ENCODE measurements at places on chromosomes 7 and 10.
A peak's percentile ranks its signal among the peaks of the same experiment; 100 is the strongest.

- no peak for DNase-seq
Observed at GRCh38 chr7:129775695-129776361, 164.3 kb downstream of the NRF1 start.

DNA sequence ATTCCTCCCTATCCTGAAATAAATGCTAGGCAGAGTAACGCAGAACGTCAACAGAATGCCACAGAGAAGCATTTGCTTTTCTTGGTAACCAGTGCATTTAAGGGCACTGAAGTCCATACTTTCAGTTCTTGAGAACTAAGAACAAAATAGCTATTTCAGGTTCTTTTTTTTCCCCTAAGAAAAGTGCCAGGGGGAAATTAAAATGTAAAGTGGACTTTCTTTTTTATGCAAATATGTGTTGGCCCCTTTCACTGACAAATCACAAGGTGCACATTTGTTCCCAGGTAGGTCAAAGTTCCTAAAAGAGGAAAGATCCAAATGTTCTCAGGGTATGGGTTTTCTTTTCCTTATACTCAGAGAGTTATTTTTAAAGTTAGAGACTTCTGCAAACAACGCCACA is 151.5 kb downstream of the HPSE2 start:
- DNase-seq, result no peak

DNA sequence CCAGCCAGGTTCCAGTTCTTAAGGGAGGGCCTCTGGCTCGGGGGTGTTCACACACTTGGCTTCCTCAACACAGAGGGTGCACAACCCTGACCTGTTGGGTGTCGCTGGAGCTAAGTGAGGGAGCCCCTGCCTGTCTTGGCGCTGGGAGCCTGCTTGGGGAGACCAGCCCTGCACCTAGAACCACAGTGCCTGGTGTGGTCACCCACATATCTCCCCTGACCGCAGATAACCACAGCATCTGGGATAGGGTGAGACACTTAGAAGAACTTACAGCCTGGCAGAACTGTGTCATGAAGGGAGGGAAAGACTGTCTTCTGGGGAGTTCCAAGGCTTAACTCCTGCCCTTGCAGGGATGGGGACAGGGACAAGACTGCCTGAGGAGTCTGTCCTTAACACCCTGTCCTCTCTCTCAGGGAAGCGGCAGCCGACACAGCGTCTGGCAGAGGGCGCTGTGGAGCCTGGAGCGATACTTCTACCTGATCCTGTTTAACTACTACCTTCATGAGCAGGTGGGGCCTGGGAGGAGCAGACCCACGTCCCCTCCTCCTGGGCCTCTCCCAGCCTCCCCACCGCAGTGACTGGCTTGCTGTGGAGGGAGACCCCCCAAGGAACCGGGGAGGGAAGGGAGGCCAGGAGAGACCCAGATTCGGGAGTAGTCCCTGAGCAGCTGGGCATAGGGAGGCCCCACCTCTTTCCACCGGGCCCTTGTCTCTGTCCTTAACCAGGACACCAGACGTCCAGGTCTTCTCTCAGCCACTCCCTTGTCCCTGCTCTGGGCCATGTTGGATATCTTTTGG is 59.0 kb downstream of the PALD1 start:
- DNase-seq, result no peak

- DNase-seq, result no peak
Observed at GRCh38 chr7:150665089-150665748, 20.3 kb upstream of the GIMAP2 start.

GRCh38 chr7:10471280-10472058 is 502.2 kb upstream of the PHF14 start:
- no peak for DNase-seq

DNA sequence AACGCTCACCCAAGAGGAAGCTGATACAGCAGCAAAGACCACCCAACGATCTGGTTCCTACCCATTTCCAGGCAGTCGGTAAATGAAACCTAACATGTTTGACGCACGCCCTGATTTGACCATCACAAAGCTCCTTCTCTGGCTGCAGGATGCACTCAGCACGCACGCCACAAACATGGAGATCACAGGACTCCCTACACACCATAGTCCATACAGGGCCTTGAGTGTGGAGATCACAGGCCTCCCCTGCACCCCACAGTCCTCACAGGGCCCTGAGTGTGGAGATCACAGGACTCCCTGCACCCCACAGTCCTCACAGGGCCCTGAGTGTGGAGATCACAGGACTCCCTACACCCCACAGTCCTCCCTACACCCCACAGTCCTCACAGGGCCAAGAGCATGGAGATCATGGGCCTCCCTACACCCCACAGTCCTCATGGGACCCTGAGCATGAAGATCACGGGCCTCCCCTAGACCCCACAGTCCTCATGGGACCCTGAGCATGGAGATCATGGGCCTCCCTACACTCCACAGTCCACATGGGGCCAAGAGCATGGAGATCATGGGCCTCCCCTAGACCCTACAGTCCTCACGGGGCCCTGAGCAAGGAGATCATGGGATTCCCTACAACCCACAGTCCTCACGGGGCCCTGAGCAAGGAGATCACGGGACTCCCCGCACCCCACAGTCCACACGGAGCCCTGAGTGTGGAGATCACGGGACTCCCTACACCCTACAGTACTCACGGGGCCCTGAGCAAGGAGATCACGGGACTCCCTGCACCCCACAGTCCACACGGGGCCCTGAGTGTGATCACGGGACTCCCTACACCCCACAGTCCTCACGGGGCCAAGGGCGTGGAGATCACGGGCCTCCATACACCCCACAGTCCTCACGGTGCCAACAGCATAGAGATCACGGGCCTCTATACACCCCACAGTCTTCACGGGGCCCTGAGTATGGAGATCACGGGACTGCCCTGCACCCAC is 409.2 kb downstream of the DNAJB6 start:
- no peak for DNase-seq

- no peak for DNase-seq
Observed at GRCh38 chr7:40571796-40572195, 437.0 kb downstream of the SUGCT start.

GRCh38 chr7:26694141-26694540 is 170.2 kb downstream of the SKAP2 start:
- DNase-seq, result no peak

DNA sequence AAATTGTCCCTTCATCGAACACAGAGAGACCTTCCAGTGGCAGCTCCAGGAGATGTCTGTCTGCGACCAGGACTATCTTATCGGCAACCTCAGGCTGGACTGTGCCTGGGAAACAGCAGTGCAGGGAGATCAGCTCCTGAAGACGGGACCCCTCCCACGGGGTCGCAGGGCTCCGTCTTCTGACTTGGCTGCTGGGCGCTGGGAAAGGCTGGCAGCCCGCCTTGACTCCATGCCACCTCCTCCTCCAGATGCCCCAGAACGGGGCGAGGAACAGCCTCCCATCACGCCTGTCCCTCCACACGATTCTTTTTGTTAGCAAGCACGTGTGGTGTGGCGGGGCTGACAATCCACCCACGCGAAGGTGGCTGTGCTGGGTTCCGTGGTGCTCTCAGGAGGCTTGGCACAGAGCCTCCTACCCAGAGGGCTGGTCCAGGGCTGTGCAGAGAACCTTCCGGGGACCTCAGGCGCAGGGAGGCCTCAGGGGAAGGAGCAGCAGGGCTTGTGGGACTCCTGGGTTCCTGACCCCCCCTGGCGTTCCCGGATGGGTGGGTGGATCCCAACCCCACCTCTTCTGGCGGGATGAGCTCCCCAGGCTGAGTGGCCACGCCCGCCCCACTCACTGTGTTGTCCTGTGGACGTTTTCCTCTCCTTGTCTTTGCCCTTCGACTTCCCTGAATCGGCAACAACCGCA is 47.6 kb upstream of the NKX6-2 start:
- DNase-seq, result no peak

DNA sequence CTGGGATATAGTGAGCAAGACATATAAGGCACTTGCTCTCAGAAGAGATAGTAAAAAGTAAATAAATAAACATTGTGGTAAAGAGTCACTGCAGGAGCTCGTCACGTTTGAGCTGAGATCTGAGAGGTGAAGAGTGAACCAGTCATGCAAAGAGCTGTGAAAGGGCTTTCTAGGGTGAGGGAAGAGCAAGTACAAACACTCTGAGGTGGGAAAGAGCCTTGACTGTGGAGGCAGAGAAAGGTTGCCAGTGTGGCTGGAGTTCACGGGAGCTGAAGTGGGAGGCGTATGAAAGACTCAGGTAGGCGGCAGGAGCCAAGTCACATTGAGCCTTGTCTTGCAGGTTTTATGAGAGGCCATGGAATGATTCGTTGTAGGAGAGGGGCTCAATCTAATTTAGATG is 141.0 kb downstream of the C1GALT1 start:
- no peak for DNase-seq

GRCh38 chr7:42014625-42015618 is 222.1 kb downstream of the GLI3 start:
- peak; percentile 7 for DNase-seq

DNA sequence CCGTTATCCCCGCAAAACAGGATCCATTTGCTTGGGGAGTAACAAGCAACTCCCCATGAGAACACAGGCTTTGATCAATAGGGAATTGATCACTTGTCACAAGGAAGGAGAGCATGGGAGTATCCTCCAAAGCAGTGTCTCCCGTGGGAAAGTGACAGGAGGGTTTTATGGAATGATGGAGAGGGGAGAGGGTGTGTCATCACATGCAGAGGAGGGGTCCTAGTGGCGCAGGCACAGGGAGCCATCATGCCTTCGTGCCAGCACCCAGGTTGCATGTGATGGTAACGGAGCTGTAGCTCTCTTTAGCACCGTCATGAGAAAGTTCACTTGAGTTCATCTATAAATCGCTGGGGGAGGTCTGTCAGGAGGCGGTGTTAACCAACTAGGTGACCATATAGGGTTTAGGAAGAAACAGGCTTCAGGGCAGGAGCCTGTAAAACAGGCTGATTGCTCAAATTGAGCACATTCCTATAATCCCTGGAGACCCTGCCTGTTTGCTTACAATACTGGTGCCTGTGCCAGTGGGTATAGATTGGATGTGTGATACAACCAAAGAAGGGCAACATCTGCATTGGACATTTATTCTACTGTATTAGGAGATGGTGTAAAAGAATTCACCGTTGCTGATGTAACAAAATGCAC is 428.5 kb downstream of the GALNT17 start:
- DNase-seq, result no peak

DNA sequence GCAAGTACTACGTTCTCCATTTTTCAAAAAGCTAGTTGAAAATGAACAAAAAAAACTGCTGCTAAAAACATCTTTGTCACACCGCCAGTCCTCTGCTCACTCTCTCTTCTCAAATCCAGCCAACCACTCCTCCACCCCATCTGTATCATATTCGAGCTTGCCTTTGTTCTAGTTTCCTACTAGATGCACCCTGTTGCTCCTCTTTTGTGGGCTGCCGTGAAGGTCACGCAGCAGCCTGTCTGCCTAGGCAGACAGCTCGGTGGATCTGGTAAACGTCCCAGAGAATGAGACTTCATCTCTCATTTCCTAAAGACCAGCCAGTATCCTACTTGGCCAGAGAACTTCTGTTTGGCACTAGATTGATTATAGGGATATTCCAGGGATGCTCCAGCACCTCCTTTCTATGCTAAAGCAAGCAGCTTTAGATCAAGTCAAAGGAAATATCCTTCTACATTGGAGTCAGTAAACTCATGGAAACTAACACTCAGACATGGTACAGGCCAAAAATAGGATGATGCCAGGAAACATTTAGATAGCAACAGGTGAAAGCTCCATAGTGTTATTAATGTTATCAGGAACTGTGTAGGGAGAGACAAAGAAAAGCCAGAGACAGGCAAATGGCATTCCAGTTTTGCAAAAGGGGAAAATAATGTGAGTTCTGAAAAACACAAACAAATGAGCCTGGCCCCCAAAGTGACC is 8.7 kb upstream of the PLXNA4 start:
- no peak for DNase-seq

DNA sequence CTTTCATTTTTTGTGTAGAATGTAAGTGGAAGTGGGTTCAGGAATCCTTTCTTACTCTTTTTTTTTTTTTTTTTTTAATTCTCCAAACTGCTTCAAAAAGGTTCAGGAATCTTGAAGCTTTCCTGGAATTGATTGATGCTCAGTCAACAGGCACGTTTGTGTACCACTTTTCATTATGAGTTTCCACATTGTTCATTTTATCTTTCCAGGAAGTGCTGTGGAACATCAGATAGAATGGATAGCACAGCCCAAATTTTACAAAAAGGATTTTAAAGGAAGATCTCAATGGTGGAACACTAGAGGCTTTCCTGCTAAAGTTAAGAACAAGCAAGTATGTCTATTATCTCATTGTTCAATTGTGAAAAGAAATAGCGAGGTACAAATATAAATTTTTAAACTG is 1.9 kb upstream of the PPP1R35 start:
- DNase-seq, result no peak

- no peak for DNase-seq
Observed at GRCh38 chr10:15486404-15486803, 115.3 kb upstream of the FAM171A1 start.

- DNase-seq, result no peak
Observed at GRCh38 chr7:136353287-136353686, 376.1 kb upstream of the MTPN start.

DNA sequence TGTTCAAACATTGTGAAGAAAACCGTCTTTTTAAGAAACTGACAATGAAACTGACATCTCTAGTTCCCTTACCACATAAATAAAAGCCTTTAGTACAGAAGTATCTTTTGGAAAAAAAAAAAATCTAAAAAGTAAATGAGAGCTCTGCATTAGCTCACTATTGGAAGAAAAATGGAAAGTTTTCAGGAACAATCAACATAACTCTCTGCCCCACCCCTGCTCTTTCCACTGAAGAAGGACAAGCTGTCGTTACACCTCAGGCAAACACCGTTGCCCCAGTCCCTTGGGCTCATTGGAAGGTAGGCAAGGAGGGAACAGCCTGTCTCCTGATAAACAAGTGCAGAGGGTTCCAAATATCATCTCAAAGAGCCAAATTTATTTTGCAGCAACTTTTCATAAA is 22.4 kb upstream of the C1QL3 start:
- no peak for DNase-seq

- DNase-seq, result no peak
Observed at GRCh38 chr10:2782265-2782664, 285.1 kb upstream of the PFKP start.

GRCh38 chr10:112349521-112350085 is 24.3 kb upstream of the ACSL5 start:
- DNase-seq, result no peak

- no peak for DNase-seq
Observed at GRCh38 chr7:131346885-131347592, 19.4 kb downstream of the MKLN1 start.

- no peak for DNase-seq
Observed at GRCh38 chr7:118298771-118299170, 74.3 kb downstream of the ANKRD7 start.

Measured in GDM1 (cell line).